ENCODE measurements at places on chromosomes 16 and 17. TPM values are rescaled to one million over a fixed set of nuclear protein-coding genes. Genes with fewer than 3 reads are reported as not detected.

DNA sequence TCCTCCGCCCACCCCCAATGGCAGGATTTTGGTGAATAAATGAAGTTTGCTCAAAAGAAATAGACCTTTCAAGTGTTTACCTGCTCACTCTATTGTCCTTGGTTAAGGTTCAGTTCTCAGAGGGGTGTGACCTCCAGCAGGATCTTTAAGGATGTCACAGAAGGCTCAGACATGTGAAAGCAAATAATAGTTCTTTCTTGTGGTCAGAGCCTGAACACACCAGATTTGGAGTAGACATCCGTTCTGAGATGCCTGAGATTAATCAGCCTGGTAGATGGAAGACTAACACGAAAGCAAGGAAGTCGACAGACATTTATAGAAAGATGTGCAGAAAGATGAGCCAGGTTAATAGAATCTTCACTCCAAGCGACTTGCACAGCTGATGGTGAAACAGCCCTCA is 557.9 kb upstream of the CDH11 start:
- H3K27ac ChIP-seq: no peak overlapping the region
- H3K36me3 ChIP-seq: no peaks in the 10 kb centered on the region
- no peak overlapping the region for H3K4me3 ChIP-seq
- no peaks in the 10 kb centered on the region for H3K27me3 ChIP-seq
- no peak for DNase-seq

- H3K27me3 ChIP-seq: no peaks in the 10 kb centered on the region
- H3K4me3 ChIP-seq: no peak overlapping the region
- no peak overlapping the region for H3K27ac ChIP-seq
- peaks cover 14% of the 10 kb centered on the region for H3K36me3 ChIP-seq
- DNase-seq: peak; percentile 31
Observed at GRCh38 chr16:89324056-89325010, 106.8 kb downstream of the ZNF778 start.

- no peak overlapping the region for H3K4me3 ChIP-seq
- no peaks in the 10 kb centered on the region for H3K36me3 ChIP-seq
- no peaks in the 10 kb centered on the region for H3K27me3 ChIP-seq
- peaks cover 3% of the 10 kb centered on the region for H3K4me1 ChIP-seq
- no peak for DNase-seq
Observed at GRCh38 chr16:53084746-53085334, 30.0 kb downstream of the CHD9 start.

- no peaks in the 10 kb centered on the region for H3K4me1 ChIP-seq
- no peak overlapping the region for H3K27ac ChIP-seq
- DNase-seq: no peak
- no peaks in the 10 kb centered on the region for H3K27me3 ChIP-seq
- H3K4me3 ChIP-seq: no peak overlapping the region
- peaks cover 70% of the 10 kb centered on the region for H3K36me3 ChIP-seq
Observed at GRCh38 chr16:87333101-87333500, 15.9 kb upstream of the C16orf95 start.

- H3K36me3 ChIP-seq: no peaks in the 10 kb centered on the region
- no peak overlapping the region for H3K4me3 ChIP-seq
- no peaks in the 10 kb centered on the region for H3K4me1 ChIP-seq
- no peaks in the 10 kb centered on the region for H3K27me3 ChIP-seq
- no peak for DNase-seq
- H3K27ac ChIP-seq: no peak overlapping the region
Observed at GRCh38 chr16:27639561-27640276, 89.8 kb downstream of the KATNIP start.

- no peak overlapping the region for H3K27ac ChIP-seq
- H3K4me1 ChIP-seq: peaks cover 3% of the 10 kb centered on the region
- H3K36me3 ChIP-seq: peaks cover 19% of the 10 kb centered on the region
- no peak overlapping the region for H3K4me3 ChIP-seq
- no peaks in the 10 kb centered on the region for H3K27me3 ChIP-seq
- DNase-seq: no peak
Observed at GRCh38 chr17:3034578-3034920, 28.9 kb downstream of the OR1D5 start.

GRCh38 chr16:50247906-50248608 is 18.3 kb upstream of the ADCY7 start:
- H3K4me3 ChIP-seq: no peak overlapping the region
- H3K27me3 ChIP-seq: no peaks in the 10 kb centered on the region
- no peaks in the 10 kb centered on the region for H3K36me3 ChIP-seq
- H3K4me1 ChIP-seq: peaks cover 21% of the 10 kb centered on the region
- no peak overlapping the region for H3K27ac ChIP-seq
- DNase-seq: no peak

- no peak overlapping the region for H3K27ac ChIP-seq
- H3K36me3 ChIP-seq: no peaks in the 10 kb centered on the region
- H3K4me1 ChIP-seq: no peaks in the 10 kb centered on the region
- no peaks in the 10 kb centered on the region for H3K27me3 ChIP-seq
- DNase-seq: no peak
- no peak overlapping the region for H3K4me3 ChIP-seq
Observed at GRCh38 chr17:55040611-55041010, 72.0 kb downstream of the STXBP4 start.

- no peak for DNase-seq
- H3K4me3 ChIP-seq: no peak overlapping the region
- H3K36me3 ChIP-seq: no peaks in the 10 kb centered on the region
- H3K4me1 ChIP-seq: no peaks in the 10 kb centered on the region
Observed at GRCh38 chr17:55563363-55563762, 52.1 kb upstream of the SMIM36 start.

DNA sequence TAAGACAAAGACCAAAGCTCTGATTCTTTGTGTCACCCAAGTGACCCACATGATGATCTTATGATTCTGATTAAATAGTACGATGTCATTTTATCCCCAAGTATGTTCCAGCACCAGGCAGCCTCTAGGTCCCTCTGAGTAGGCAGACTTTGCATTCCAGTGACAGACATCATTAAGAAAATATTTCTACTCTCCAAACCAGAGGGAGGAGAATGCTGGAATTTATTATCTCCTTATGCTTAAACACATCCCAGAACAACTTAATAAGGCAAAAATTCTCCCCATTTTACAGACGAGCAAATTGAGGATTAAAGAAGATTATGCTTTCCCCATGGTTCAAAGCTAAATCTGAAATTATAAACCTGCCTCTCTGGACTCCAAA is 192.8 kb upstream of the CDH11 start:
- no peaks in the 10 kb centered on the region for H3K36me3 ChIP-seq
- H3K27ac ChIP-seq: no peak overlapping the region
- no peak overlapping the region for H3K4me3 ChIP-seq
- H3K4me1 ChIP-seq: no peaks in the 10 kb centered on the region

- no peak overlapping the region for H3K27ac ChIP-seq
- no peak overlapping the region for H3K4me3 ChIP-seq
- DNase-seq: no peak
- no peaks in the 10 kb centered on the region for H3K27me3 ChIP-seq
Observed at GRCh38 chr16:76265434-76266045, 11.7 kb upstream of the CNTNAP4 start.

GRCh38 chr16:65373097-65373496 is 251.2 kb upstream of the CDH11 start:
- H3K27me3 ChIP-seq: no peaks in the 10 kb centered on the region
- no peak for DNase-seq

GRCh38 chr17:52789829-52790228 is 631.3 kb upstream of the CA10 start:
- no peak for DNase-seq
- no peak overlapping the region for H3K27ac ChIP-seq
- no peak overlapping the region for H3K4me3 ChIP-seq
- H3K4me1 ChIP-seq: no peaks in the 10 kb centered on the region
- no peaks in the 10 kb centered on the region for H3K36me3 ChIP-seq
- no peaks in the 10 kb centered on the region for H3K27me3 ChIP-seq

- peak overlapping the region; percentile 42 for H3K4me3 ChIP-seq
- peaks cover 76% of the 10 kb centered on the region for H3K4me1 ChIP-seq
- H3K27me3 ChIP-seq: no peaks in the 10 kb centered on the region
- peak; percentile 82 for DNase-seq
Observed at GRCh38 chr17:40095944-40096791, 4.2 kb downstream of the NR1D1 start.

- DNase-seq: no peak
- H3K36me3 ChIP-seq: peaks cover 34% of the 10 kb centered on the region
- peaks cover 62% of the 10 kb centered on the region for H3K4me1 ChIP-seq
- no peaks in the 10 kb centered on the region for H3K27me3 ChIP-seq
Observed at GRCh38 chr17:21210411-21211076, 3.4 kb downstream of the TMEM11 start.

DNA sequence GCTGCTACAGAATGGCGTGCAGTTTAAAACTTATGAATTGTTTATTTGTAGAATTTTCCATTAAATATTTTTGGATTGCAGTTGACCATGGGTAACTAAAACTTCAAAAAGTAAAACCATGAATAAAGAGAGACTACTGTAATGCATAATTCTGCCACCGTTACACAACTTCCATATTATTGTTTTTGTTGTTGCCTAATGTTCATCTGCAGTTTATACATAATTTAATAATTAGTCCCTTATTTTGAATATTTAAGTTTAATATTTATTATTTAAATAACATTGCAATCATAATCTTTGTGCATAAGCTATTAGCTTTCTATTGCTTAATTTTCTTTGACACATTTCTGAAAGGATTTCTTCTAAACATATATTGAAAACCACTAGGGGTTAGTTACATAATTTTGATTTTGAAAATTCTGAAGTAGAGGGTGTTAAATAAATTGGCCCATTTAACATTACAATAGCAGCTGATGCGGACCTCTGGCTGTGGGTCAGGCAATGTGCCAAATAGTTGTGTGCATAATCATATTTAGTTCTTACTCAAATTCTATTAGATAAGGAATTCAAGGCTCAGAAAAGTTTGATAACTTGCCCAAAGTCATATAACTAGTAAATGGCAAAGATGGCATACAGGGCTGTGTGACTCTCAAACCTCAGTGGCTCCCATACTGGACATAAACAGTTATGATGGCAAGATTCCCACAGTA is 31.1 kb downstream of the PPM1E start:
- no peaks in the 10 kb centered on the region for H3K27me3 ChIP-seq
- no peak for DNase-seq
- H3K36me3 ChIP-seq: no peaks in the 10 kb centered on the region
- H3K27ac ChIP-seq: no peak overlapping the region
- H3K4me1 ChIP-seq: no peaks in the 10 kb centered on the region

DNA sequence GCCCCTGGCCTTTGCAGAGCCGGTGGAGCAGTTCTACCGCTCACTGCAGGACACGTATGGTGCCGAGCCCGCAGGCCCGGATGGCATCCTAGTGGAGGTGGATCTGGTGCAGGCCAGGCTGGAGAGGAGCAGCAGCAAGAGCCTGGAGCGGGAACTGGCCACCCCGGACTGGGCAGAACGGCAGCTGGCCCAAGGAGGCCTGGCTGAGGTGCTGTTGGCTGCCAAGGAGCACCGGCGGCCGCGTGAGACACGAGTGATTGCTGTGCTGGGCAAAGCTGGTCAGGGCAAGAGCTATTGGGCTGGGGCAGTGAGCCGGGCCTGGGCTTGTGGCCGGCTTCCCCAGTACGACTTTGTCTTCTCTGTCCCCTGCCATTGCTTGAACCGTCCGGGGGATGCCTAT is 29.5 kb downstream of the CIITA start:
- H3K27me3 ChIP-seq: no peaks in the 10 kb centered on the region
- H3K4me1 ChIP-seq: no peaks in the 10 kb centered on the region
- H3K4me3 ChIP-seq: no peak overlapping the region
- H3K36me3 ChIP-seq: no peaks in the 10 kb centered on the region
- no peak for DNase-seq
- no peak overlapping the region for H3K27ac ChIP-seq

DNA sequence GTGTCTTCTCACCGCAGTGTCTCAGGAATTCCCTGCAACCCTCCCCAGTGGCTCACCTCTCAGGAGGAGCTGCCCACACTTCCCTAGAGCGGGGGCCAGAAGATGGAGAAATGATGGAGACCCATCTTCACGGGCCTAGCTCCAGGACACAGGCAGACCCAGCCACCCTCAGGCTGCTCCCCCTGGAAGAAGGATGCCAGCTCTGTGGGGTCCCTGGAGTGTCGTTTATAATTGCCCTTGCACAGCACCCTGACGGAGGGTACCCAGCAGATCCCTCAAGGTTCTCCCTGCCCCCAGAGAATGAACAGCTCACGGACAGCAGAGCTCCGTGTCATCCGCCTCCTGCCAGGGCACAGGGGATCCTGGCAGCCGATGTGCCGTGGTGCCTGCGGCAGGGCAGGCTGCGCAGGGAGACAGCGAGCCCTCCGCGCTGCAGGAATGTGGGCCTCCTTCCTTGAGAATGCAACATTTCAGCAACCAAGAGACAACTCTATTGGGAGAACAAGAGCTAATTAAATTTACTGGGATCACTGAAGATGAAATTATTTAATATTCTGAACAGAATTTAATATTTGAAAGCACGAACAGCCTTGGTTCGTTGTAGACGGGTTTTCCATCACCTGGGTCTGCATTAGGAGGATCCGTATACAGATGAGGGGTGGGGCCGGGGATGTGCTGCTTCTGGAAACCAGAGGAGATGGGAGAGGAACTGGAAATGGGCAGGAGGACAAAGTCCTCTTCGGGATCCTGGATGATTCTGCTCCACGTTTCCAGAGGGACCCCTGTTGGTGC is 21.0 kb upstream of the RBFOX3 start:
- H3K27me3 ChIP-seq: peaks cover 27% of the 10 kb centered on the region
- H3K36me3 ChIP-seq: no peaks in the 10 kb centered on the region
- H3K27ac ChIP-seq: no peak overlapping the region

DNA sequence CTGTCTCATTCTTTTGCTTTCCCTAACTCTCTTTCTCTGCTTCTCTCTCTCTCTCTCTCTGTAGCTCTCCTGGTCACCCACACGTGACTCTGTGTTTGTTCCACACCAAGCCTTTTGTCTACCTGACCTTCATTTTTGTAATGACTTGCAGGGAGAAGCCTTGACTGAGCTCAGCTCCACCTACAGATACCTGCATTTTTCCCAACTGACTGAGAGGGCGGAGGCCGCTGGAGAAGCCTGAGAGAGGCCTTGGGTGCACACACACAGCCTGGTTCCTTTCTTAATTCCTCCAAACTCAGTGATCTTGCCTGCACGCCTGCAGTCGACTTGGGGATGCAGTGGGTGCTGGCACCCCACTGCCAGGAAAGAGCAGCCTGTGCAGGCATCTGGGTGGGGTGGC is 68.8 kb downstream of the LYRM1 start:
- DNase-seq: no peak
- H3K4me3 ChIP-seq: no peak overlapping the region
- no peak overlapping the region for H3K27ac ChIP-seq
- H3K4me1 ChIP-seq: no peaks in the 10 kb centered on the region
- H3K27me3 ChIP-seq: no peaks in the 10 kb centered on the region

GRCh38 chr17:47663912-47664623 is 14.3 kb downstream of the KPNB1 start:
- H3K27me3 ChIP-seq: no peaks in the 10 kb centered on the region
- DNase-seq: peak; percentile 42
- no peak overlapping the region for H3K4me3 ChIP-seq
- no peak overlapping the region for H3K27ac ChIP-seq
- H3K36me3 ChIP-seq: peaks cover 82% of the 10 kb centered on the region

GRCh38 chr17:67570797-67571196 is 146.9 kb upstream of the NOL11 start:
- H3K4me1 ChIP-seq: no peaks in the 10 kb centered on the region
- no peak for DNase-seq
- H3K4me3 ChIP-seq: no peak overlapping the region
- H3K27ac ChIP-seq: no peak overlapping the region
- peaks cover 41% of the 10 kb centered on the region for H3K36me3 ChIP-seq
- no peaks in the 10 kb centered on the region for H3K27me3 ChIP-seq

Gene NKIRAS2
- total RNA-seq: 12.9 TPM

Gene LGALS9
- 39.8 TPM for total RNA-seq

Gene GNPTG
- total RNA-seq: 27.6 TPM

Gene RGS11
- total RNA-seq: not detected

Gene NPIPA2
- 1.4 TPM for total RNA-seq

Gene MON1B
- total RNA-seq: 52.6 TPM
